ENCODE measurements at places on chromosomes 12 and 14.

DNA sequence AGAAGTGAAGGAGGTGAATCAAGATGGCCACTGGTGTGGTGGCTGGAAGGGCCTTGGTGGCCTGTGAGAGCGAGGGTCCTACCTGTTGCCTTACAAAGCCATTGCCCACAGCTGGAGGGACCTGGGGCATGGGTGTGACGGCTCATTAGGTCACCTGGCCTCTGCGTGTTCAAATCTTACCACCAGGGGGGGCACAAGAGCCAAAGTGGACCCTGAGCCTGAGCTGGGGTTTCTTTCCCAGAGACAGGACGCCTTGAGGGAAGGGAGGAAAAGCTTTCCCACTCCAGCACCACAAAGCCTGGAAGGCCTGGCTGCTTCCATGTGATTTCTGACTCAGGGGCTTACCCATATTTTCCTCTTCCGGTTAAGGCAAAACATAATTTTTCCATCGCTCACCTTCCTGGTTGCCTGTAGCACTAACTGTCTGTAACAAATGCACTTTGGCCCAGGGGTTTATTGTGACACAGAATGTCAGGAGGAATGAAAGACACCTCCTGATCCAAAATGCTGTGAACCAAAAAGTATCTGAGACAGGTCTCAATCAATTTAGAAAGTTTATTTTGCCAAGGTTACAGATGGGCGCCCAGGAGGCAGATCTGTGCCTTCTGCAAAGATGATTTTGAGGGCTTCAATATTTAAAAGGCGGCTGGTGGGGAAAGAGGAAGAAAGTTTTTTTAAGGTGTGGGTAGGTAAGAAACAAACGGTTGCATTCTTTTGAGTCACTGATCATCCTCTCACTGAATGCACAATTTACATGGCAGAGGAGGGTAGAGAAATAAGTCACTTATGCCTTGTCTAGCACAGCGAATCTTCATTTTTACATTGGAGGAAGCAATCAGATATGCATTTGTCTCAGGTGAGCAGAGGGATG lies 4.3 kb upstream of the CD9 start:
- peak; percentile 96 for DNase-seq

GRCh38 chr14:61110316-61111082 lies 129.5 kb downstream of the SLC38A6 start:
- no peak for DNase-seq

GRCh38 chr12:112900298-112901145 lies 6.2 kb upstream of the OAS1 start:
- peak; percentile 61 for DNase-seq

GRCh38 chr12:124720004-124720680 lies 143.5 kb downstream of the SCARB1 start:
- peak; percentile 73 for DNase-seq

- DNase-seq: no peak
These were observed 958.9 kb downstream of the LRFN5 start for GRCh38 chr14:42565556-42565955.

- DNase-seq: no peak
These were observed 23.8 kb upstream of the ATP5MC2 start for GRCh38 chr12:53699678-53700025.

GRCh38 chr14:94521375-94522114 lies 12.3 kb upstream of the SERPINA12 start:
- no peak for DNase-seq

GRCh38 chr12:77319166-77319565 lies 253.8 kb upstream of the E2F7 start:
- DNase-seq: no peak

DNA sequence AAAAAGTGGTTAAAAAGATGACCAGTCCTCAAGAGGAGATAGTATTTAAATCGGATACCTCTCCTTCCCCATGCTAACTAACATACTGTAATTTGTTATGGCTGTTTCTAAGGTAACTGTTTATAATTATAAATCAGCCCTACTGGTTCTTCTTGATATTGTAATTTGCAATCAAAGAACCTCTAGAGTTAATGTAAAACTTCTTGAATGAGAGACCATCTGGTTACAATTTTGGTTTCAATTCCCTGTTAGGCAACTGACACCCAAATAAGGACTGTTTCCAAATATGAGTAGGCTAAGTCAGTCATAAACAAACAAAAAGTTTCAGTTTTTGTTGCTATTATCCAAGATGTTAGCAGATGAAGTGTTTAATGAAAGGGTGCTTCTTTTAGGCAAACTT lies 120.2 kb upstream of the DNM1L start:
- DNase-seq: peak; percentile 37

DNA sequence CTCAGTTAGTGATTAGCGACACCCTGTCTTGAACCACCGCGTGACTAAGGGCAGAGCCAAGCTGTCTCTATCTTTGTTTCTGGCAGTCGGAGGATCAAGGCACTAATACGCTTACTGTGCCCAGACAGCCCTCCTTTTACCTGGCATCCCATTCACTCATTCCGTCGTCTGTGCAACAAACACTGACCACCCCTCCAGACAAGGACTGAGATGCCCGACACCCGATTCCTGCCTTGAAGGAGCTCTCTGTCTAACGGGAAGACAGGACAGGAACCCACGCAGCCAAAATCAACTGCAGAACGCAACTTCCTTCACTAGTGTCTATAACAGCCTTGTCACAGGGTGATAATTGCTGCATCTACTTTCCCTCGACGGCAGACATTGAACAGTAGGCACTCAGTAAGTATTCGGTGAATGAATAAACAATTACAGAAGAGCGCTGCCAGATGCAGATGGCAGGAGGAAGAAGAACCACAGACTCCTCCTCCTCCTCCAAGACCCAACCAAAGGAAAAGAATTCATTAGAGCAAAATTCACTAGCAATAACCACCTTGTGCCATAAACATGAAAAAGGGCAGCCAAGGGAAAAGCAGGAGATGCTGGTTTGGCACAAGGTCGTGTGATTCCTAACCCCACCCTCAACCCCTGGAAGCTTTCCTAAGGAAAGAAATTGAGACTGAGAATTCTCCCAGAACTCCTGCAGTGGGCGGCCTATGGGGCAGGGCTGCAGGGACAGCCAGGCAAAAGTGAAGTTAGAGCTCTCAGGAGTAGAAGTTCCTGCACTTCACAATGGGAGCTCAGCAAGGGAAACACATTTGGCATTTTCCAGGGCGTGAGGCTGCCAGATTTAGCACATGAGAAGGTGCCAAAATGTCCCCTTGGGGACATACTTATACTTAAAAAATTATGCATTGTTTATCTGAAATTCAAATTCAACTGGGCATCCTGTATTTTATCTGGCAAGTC lies 186.6 kb upstream of the DIO3 start:
- no peak for DNase-seq

- DNase-seq: no peak
These were observed 73.2 kb upstream of the GPATCH2L start for GRCh38 chr14:76078501-76078900.

DNA sequence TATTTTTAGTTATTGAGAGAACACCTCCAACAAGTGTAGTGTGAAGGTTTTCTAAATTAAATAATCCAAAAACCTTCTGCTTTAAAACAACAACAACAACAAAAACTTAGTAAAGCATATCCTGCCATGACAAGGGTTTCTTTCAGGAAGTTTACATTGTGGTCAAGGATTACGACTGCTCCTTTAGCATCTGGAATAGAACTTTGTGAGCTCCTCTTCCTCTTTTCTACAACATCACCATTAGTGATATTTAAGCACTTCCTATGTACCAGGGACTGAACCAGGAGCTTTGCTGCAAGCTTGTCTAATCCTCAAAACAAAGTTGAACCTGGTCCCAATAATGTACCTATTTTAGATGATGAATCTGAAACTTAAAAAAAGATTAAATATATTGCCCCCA lies 315.4 kb upstream of the KITLG start:
- peak; percentile 69 for DNase-seq

DNA sequence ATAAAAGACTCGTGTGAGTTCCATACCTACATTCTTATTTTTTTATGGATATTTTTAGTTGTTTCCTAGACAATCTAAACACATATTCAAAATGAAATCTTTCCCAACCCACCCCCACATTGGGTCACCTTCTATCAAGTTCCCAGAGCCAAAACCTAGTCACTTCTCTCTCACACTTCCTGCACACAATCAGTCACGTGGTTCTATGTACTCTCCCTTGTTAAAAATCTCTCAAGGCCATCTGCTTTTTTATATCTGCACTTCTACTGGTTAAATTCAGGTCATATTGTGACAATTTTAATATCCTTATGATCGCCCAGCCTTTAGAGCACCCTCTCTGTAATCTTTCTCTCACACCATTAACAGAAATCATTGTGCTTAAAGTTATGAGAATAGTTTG lies 175.0 kb upstream of the SYT10 start:
- DNase-seq: no peak

DNA sequence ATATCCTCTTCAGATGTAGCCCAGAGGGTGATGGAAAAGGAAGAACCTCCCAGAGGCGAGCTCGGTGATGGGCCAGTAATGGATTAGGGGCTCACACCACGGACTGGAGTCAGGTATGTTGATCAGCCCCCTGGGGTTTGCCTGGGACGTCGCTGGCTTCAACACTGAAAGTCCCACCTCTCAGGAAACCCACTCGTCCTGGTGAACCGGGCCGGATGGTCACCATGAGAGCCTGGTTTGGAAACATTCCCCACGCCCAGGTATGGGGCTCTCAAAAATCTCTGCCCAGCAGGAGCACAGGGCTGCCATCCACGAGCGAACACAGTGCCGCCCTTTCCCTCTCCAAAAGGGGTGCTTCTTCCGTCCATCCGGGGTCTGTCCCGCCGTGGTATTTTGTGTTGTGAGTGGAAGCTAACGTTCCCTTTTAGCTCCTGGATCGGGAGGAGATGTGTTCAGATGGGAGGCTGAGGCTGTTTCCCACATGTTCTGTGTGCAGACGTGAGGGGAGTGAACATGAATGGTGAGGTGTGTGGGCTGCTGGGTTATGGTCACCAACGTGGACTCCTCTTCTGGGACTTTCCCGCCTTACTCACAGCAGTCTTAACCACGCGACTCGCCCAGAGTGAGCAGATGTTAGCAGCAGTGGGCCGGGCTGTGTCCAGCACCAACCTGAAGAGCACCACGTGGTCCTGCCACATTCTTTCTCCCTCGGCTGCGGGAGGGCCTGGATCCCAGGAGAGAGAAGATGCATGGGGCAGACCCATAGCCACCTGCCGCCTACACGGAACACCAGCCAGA lies 139.2 kb downstream of the KIF26A start:
- DNase-seq: no peak

DNA sequence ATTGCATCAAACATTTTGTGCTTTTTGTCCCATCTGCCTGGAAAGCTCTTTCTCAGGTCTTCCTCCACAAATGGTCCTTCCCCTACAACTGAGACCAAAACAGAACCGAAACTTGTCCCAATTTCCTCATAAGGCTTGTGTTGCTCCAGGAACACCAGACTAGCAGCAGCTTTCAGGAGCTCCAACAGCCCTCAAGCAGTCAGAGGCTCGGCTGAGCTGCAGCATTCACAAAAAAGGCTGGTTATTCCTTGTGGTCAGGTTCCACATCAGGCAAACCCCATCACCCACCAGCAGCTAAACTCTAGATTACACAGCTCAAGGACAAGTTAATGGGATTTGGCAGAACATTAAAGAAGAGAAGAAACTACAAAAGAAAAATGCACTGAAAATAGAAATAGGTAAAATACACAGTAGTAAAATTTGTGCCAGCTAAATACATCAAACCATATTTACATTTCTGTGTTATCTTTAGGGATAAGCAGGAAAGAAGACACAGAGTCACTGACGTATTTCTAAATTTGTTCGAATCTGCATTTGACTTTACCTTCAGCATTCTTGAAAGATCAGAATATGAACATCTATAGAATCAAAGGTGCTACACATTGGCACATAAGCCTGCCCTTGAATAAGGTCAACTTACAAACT lies 141.2 kb downstream of the STXBP6 start:
- DNase-seq: no peak

DNA sequence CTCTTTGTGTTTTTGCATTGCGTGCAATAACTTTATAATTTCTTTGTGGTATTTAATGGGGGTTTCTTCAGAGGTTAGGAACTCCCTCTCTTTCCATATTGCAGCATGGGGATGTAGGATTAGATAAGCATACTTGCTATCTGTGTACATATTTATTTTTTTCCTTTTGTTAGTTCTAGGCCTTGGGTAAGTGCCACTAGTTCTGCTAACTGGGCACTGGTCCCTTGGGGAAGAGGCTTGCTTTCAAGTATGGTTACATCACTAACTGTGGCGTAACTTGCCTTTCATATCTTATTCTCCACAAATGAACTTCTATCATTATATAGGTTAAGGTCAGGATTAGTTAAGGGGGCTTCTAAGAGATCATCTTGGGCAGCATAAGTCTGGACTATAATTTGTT lies 31.5 kb upstream of the SLCO1B3 start:
- DNase-seq: no peak

DNA sequence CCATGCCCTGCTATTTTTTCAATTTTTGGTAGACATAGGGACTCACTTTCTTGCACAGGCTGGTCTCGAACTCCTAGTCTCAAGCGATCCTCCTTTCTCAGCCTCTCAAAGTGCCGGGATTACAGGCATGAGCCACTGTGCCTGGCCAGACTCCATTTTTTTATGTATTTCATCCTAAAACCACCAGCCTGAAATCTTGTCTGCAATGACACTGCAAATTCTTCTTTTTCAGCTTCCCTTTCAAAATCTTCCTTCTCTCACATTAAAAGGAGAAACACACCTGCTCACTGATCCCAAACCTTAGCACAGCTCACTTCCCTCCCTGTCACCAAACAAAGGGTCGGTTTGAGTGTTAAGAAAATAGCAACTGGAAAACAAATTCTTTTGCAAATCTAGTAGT lies 62.6 kb downstream of the PPP2R5E start:
- DNase-seq: no peak

GRCh38 chr12:116257215-116257614 lies 20.3 kb downstream of the MED13L start:
- no peak for DNase-seq

DNA sequence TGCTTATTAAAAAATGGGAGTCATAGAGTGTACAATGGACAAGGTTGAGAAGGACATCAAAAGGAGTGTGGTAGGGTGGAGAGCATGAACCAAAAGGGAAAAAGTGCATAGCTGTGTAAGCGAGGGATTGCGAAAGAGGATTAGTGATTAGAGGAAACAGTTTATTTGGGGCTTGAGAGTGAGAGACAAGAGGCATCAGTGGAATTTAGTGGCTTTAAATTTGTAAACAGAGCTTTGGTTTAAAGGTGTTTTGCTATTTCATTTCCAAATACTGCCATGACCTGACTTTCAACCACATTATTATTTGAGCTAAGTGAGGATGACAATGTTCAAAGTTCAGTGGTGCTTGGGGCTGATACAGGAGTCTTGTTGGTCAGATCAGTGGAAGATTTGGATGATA lies 53.4 kb downstream of the SLC16A7 start:
- DNase-seq: no peak

DNA sequence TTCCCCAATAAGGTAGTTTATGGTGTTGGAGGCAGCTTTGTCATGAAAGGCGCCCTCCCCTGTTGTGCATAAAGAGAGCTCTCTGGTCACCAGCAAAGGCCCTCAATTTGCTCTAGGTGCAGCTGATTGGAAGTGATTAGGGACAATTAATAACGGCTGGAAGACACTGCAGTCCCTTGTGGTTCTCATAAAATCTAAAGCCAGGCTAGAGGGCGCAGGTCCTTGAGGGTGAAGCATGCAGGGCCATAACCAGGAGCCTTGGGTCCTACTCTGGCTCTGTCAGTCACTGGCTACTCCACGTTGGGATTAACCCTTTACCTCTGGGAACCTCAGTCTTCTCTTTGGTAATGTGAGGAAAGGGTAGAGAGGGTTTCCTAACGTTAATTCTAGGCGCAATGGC lies 1.9 kb downstream of the DAAM1 start:
- DNase-seq: peak; percentile 50

GRCh38 chr12:54390176-54390667 lies 5.7 kb upstream of the ZNF385A start:
- no peak for DNase-seq

Measured in ELR (cell line).